Lung (tissue), 17 donors: ENCODE measurements at places on chromosomes 12 and 14.

- DNase-seq: peak; percentile 94
Observed at GRCh38 chr12:88253371-88253978, 111.4 kb downstream of the TMTC3 start.

- DNase-seq: no peak
Observed at GRCh38 chr12:52197371-52198231, 5.8 kb upstream of the KRT80 start.

GRCh38 chr14:103143506-103143905 lies 20.2 kb downstream of the TNFAIP2 start:
- no peak for DNase-seq

DNA sequence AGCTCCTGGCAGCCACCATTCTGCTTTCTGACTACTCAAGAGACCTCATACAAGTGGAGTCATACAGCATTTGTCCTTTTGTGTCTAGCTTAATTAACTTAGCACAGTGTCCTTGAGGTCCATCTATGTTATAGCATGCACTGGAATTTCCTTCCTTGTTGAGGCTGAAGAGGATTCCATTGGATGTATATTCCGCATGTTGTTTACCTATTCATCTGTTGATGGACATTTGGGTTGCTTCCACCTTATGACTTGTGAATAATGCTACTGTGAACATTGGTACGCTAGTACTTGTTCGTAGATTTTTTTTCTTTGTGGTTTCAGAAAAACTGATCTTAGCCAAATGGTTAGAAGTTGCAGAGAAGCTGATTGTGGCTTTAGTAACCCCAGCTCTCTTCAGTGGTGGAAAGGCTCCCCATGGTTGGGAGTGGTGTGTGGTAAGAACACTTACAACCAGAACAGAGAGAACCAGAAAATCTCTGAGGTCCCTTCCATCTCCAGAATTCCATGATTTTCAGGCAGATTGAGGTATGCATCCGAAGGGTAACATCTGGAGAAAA lies 118.4 kb downstream of the SAMD4A start:
- DNase-seq: no peak

DNA sequence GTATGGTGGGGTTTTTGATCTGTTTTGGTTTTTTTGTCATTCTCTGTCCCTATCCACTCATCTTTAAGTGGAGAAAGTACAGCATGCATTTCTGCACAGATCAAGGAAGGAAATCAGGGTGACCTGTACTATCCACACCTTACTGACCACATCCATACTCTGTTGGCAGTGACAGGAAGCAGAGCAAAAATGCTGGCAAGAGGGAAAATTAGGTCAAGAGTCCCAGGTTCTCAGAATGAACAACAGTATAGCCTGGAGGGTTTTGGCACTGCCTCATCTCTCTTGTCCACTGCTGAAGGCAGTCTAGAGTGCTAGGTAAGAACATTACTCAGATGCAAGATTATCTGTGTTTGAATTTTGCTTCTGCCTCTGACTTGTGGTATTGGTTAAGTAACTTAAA lies 70.7 kb downstream of the TAOK3 start:
- DNase-seq: no peak

DNA sequence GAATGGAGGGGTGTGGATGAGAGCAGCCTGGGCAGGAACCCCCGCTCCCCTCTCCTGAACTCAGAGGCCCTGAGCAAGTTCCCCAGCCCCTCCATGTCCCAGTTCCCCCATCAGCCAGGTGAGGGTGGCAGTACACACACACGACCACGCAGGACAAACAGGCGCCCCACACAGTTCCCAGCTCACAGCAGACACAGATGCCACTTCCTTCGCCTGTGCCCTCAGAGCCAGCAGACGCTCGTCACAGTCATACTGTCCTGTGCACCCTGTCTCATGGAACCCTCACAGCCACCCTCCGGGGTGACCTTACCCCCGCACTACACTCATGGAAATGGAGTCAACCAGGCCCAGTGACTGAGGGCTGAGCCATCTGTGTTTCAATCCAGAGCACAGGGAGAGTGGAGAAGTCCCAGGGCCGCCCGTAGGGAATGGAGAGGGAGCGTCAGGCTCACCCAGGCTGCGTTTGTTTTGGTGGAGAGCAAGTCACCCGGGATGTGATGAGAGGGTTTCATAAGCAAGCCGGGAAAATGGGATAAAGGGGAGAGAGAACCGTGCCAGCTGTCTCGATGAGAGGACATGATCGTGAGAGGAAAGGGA lies 47.5 kb upstream of the DYNC1H1 start:
- no peak for DNase-seq

DNA sequence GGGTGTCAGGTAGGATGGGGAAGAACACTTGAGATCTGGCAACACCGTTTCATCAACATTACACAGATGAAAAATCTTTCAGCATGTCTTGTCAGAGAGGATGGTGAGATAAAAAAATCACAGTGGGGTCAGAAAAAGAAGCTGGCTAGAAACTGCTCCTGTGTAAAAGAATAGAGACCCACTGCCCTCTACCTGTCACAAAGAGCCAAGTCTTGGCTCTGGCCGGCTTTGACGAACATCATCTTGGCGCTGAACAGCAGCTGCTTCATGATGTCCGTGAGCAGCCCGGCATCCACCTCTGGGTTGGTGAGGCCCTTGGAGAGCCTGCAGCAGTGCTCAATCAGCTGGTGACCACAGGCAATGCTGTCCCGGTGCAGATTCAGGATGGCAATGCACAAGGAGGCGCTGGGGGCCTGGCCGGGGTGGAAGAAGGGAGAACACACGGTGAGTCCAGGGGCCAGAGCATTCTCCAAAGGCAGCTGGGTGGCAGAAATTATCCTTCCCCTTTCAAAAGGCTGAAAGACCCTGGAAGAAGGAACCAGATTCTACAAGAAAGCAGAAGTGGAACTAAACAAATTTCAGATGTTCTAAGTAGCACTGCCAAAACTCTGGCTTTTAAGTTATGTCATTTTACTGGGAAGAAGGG lies 50.2 kb downstream of the ZFYVE26 start:
- DNase-seq: no peak

DNA sequence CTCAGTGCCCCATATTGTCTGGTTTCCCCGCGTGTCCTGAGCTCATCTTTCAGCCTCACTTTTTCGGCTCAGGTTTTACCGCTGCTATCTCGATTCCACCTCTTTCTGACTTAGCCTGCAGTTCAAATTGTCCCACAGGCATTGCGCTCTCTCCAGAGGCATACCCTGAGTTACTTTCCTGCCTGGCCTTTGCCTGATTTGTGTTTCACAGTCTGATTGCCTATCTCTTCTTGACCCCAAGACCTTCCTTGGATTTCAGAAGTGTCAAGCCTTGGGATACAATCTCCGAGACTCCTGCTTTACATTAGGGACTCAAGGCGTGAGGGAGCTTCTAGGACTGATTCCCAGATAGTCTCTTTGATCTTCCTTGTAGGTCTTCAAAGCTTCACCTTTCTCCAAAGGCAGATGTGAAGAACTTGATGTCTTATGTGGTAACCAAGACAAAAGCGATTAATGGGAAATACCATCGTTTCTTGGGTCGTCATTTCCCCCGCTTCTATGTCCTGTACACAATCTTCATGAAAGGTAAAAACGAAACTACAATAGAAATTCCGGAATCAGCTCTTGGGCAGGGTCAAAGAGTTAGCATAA lies 629 bp downstream of the LETMD1 start:
- DNase-seq: no peak

- peak; percentile 74 for DNase-seq
Observed at GRCh38 chr14:95515596-95516552, 576 bp downstream of the SYNE3 start.

GRCh38 chr12:104378427-104378826 lies 74.9 kb downstream of the EID3 start:
- no peak for DNase-seq

DNA sequence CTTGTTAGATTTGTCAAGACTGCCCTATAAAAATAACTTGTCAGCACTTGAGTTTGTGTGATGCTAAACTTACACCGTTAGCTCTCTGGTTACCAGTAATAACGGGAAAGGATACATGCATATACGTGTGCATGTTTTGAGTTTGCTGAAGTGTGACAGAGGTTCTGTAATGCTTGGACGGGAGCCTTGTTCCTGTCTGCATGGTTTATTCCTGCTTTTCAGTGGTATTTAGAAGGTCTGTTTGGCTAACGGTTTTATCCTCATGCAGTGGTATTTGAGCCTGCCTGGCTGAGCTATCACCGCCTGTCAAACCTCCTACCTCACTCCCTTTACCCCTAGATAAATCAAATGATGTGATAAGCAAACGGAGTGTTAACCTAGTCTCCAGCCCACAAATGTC lies 305.6 kb downstream of the GALC start:
- DNase-seq: no peak

GRCh38 chr12:13326076-13326475 lies 129.6 kb downstream of the EMP1 start:
- no peak for DNase-seq
